ENCODE measurements at places on chromosomes 16 and 17.

DNA sequence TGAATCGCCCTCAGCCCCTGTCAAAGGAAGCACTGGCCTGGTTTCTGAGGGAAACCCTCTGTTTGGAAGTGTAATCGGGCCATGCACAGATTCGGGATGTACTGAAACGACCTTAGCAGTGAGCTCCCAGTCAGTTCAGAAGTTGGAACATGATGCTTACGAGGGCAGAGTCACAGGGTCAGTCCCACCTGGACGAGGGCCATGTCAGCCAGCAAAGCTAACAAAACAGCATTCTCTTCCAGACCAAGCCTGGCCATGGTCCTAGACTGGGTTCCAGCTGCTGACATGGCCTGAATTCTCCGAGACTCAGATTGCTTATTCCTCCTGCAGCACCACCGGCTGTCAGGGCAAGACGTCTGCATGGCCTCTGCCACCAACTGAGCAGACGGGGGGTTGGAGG, 192.2 kb upstream of the WSCD1 start:
- no peak for DNase-seq

- DNase-seq = no peak
Measured at GRCh38 chr16:24493821-24494220, 45.5 kb upstream of the RBBP6 start.

GRCh38 chr17:12040478-12040877, 19.8 kb downstream of the MAP2K4 start:
- no peak for DNase-seq

DNA sequence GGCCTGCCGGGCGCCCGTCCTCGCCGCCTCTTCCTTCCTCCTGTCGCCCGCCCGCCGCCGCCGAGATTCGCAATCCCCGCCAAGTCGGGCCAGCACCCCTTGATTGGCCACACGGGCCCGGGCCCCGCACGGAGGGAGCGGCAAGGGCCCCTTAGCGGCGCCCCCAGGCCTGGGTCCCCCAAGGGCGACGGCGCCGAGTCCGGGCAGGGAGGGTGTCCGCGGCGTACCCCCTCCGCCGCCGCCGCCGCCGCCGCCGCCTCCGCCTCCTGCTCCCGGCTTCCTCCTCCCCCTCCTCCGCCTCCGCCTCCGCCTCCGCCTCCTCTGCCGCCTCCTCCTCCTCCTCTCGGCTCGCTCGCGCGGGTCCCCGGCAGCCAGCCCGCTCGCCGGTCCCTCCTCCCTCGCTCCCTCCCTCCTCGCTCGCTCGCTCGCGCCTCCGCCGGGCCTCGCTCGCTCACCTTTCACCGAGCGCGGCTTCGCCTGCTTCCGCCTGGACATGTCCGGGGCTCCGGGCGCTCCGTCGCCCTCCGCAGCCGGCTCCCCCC, 561 bp downstream of the ZNF423 start:
- DNase-seq = no peak

GRCh38 chr16:14132696-14133048, 61.6 kb downstream of the MRTFB start:
- no peak for DNase-seq

DNA sequence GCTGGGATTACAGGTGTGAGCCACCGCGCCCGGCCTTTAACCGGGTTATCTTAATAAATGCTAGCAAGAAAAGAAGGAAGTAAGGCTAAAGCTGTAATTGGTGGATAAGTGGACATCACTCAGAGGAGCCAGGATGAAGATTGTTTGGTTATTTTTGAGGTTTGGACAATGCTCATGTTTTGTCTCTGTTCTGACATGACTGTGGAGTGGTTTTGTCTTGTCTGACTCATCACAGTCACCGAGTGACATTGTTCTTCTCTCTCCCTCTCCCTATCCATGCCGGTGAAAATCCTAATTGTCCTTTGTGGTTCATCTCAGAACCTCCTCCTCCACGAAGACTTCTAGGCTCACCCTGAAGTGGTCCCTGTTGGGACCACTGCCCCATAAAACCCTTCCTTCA, 23.5 kb upstream of the GRIN2A start:
- no peak for DNase-seq

DNA sequence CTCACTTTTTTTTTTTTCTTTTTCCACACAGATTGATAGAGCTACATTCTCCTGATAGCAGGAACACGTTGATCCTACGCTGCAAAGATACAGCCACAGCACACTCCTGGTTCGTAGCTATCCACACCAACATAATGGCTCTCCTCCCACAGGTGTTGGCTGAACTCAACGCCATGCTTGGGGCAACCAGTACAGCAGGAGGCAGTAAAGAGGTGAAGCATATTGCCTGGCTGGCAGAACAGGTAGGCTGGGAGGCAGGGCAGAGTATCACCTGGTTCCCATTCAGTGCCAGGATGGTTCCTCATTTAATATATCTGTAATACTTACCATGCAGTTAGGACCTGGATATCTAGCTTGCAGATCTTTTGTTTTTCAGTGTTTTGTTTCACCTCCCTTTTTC, 51.1 kb upstream of the VPS4A start:
- no peak for DNase-seq

- no peak for DNase-seq
Measured at GRCh38 chr17:37405955-37406634, 541 bp downstream of the ACACA start.

DNA sequence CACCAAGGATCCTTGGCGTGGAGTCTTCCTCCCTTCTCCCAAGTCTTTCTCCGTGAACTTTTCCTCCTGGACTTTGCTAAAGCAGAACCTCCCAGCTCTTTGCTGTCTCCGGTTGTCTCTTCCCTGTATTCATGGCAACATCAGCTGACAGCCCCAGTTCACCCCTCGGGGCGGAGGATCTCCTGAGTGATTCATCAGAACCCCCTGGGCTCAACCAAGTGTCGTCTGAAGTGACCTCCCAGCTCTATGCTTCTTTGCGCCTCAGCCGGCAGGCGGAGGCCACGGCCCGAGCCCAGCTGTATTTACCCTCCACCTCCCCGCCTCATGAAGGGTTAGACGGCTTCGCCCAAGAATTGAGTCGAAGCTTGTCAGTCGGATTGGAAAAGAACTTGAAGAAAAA, 943 bp downstream of the CNTROB start:
- no peak for DNase-seq
